CD4-positive, alpha-beta T cell treated with Interleukin-15 for 4 hours (primary cell): ENCODE measurements at places on chromosomes 4 and X.

- no peak for DNase-seq
These were observed 2.1 kb upstream of the ZMYM3 start for GRCh38 chrX:71256051-71256450.

GRCh38 chr4:162797108-162797507, 369.6 kb downstream of the NAF1 start:
- no peak for DNase-seq

- DNase-seq = no peak
These were observed 9.4 kb downstream of the C4orf50 start for GRCh38 chr4:6008766-6009385.

DNA sequence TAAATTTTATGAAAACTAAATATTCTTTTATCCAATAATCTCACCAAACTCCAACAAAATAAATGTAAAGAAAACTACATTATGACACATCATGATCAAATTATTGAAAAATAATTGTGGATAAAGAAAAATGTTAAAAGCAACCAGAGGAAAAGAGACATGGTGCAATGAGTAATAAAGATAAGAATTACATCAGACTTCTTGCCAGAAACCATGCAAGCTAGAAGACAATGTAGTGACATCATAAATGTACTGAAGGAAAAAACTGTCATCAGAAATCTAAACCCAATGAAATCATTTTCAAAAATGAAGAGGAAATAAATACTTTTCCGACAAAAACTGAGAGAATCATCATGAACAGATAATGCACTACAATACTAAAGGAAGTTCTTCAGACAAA, 135.9 kb upstream of the EOLA2 start:
- DNase-seq = no peak

DNA sequence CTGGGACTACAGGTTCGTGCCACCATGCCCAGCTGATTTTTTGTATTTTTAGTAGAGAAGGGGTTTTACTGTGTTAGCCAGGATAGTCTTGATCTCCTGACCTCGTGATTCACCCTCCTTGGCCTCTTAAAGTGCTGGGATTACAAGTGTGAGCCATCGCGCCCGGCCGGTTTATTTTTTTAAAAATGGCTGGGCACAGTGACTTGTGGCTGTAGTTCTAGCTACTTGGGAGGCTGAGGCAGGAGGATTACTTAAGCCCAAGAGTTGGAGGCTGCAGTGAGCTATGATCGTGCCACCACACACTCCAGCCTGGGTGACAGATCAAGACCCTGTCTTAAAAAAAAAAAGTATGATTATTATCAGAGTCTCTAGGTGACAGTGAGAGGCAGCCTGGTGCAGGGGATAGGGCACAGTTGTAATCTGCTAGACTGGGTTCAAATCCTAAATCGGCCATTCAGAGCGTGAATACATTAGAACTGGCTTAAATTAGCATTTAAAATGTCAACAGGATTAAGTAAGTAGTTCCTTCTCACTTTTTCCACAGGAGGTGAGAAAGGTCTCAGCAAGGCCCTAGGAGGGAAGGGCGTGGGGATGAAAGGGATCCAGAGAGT, 435 bp upstream of the MGST2 start:
- no peak for DNase-seq

DNA sequence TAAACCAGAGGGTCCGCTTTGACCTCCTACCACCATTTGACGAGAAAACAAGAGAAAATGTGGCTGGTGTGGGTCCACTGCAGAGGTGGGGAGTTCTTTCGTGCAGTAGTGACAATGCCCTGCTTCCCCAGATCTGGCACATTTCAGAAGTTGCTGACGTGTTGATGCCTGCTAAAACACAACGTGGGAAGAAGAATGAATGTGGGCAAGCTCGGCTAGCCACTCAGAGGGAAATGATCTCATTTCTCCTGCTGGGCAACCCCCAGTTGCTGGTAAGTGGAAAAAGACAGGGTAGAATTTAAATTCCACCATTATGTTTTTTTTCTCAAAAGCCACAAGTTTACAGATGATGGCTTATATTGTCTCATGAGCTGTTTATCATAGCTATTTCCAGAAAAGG, 77.9 kb downstream of the LUZP4 start:
- no peak for DNase-seq

- no peak for DNase-seq
These were observed 116.6 kb downstream of the SH2D1A start for GRCh38 chrX:124462931-124463330.

DNA sequence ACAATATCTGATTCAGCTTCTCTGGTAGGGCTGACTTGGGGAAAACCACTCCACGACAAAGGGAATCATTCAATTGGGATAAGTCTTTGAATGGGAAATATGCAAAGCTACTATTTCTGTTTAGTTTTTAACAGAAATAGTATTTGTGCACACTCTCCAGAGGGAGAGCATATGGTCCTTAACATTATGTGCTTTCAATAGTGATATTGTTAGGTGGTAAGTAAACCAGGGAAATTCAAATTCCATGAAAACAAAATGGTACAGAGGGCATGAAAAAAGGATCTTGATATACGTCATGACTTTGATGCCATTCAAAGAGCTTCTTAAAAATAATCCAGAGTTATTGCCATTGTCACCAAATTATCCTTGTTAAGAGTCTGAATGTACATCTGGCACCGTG, 47.1 kb upstream of the CITED1 start:
- no peak for DNase-seq

GRCh38 chr4:3315566-3315965, 22.7 kb downstream of the RGS12 start:
- no peak for DNase-seq

DNA sequence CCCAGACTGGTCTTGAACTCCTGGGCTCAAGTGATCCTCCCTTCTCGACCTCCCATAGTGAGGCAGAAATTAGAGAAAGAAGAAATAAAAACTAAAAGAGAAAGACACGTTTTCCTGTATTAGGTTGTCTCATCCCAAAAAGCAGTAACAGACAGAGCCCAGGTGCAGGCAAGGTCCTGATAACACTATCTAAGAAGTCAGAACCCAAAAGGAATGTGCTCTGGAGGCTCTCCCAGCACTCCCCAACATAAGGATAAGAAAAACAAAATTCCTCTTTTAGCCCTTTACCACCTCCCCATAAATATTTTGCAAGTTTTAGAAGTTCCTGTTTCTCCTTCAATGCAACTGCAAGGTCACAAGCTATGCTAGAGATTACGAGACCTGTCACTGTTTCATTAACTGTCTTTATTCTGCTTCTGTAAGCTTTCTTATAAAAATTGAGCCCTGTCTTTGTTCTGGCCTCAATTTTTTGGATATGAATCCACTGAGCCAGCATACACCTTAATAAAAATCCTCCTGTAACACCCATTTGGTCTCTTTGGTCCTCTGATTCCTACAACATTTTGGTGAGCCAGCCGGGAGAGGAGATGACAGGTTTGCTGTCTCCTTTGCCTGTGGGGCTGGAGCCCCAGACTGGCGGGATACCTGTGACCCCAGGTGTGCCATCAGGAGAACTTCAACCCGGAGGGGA, 25.9 kb downstream of the LIAS start:
- DNase-seq = no peak

DNA sequence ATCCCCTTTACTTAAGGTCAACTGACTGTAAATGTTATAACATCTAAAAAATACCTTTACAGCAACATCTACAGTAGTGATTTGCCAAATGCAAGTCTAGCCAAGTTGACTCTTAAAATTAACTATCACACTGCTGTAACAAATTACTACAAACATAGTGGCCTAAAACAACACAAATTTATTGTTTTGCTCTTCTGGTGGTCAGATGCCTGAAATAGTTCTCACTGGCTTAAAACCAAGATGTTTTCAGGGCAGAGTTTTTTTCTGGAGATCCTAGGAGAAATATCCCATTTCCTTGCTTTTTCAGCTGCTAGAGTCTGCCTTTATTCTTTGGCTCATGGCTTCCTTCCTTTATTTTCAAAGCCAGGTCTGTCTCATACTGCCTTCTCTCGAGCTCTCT, 120.5 kb downstream of the ADGRL3 start:
- DNase-seq = no peak

- no peak for DNase-seq
These were observed 174.7 kb downstream of the DACH2 start for GRCh38 chrX:86322913-86323312.

- no peak for DNase-seq
These were observed 26.6 kb upstream of the WDR1 start for GRCh38 chr4:10143171-10143570.

DNA sequence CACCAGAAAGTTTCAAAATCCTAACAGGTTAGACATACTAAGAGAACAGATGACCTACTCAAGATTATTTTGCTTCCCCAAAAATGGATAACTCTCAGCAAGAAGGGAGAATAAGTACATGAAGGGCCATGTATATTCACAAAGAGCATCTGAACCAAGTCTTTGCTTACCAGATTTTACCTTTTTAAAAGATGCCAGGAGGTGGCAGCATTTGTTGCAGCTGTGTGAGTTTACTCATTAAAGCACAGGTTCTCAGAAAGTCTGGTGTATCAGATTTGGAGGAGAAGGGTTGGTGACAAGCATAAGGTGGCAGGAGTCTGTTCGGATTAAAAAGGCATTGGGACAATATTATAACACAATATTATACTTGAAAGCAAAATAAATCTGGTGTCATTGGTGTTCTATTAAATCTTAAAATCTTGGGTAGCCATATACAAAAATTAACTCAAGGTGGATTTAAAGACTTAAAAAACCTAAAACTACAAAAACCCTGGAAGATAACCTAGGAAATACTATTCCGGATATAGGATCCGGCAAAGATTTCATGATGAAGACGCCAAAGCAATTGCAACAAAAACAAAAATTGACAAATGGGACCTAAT, 51.3 kb upstream of the NFKB1 start:
- DNase-seq = peak; percentile 84

DNA sequence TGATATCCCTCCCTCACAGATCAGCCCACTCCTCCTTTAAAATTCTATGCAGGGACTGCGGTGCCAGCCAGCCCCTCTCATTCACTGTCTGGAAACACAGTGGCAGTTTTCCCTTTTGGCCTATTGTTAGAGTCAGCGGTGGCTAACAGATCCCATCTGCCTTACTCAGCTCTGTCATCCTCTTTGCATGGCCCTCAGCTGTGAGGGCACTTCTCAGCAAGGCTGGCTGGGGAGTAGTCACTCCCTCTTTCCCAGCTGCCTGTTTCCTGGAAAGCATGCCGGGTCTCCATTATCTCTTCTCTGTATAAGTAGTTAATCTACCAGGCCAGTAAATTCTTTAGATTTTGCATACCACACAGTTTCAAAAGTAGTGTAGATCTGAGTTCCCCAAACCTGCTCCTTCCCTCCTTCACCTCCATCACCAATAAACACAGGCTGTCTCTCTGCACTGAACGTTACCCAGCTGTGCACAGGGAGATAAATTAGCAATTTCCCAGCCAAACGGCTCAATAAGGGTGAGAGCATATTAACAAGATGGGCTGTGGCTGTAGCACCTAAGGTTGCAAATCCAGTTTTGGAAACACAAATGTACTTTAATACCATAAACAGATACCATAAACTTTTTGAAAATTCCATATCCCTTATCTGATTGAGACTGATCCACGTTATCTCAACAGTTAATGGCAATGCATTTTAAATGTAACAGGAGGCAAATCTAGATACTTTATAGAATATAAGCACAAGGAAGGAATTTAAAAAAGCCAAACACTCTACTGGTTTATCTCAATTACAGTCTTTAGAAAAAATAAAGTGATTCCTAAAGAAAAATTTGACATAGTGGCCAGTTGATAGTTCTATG, 229.3 kb downstream of the ANKRD50 start:
- no peak for DNase-seq

DNA sequence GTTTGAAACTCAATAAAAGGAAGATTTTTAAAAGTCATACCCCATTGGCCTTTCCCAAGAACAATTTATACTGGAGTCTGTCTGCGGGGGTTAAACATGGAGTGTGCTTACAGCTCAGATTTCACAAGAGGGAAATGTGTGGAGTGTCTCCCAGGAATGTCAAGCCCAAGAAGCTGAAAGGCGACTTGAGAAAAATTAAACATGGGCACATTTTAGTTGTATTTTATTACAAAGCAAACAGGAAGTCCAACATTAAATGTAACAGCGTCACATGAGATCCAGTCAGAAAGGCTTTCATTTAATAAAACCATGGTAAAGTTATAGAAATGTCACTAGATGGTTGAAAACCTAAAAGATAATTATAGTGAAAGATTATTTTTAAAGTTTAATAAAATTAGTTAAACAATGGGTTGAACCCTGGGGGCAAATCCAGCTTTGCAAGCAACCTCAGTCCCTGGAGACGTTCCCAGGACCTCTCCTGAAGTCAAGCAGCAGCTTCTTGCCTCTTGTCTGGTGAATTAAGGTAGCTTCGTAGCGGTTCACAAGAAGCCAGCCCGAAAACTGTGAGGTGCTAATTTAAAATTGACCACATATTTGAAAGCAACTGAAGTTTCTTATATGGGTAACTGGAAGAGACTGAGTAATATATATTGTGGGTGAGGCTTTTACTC, 168.4 kb upstream of the EDNRA start:
- no peak for DNase-seq

DNA sequence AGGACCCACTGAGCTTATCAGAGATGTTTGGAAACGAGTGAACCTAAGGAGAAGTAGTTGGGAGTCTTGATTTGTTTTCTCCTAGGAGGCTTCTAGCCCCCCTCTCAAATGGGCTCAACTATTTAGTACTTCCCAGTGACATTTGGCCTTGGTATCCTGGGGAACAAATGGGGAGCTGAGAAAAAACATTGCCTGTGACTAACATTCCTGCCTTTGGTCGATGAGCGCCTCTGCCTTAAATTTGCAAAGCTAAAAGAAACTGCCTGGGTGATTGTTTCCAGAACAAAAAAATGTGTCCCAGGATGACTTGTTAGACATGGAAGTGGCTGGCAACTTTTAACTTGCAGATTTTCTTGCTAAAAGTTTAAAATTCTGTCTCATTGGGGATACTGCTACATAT, 58.8 kb upstream of the IGFBP7 start:
- DNase-seq = no peak

- no peak for DNase-seq
These were observed 379.1 kb upstream of the GRID2 start for GRCh38 chr4:91924625-91925024.
